ENCODE measurements at places on chromosomes 11 and 22. TPM values are rescaled to one million over a fixed set of nuclear protein-coding genes. Genes with fewer than 3 reads are reported as not detected.
A peak's percentile ranks its signal among the peaks of the same experiment; 100 is the strongest.

The MS4A15 gene
- total RNA-seq = not detected

DNA sequence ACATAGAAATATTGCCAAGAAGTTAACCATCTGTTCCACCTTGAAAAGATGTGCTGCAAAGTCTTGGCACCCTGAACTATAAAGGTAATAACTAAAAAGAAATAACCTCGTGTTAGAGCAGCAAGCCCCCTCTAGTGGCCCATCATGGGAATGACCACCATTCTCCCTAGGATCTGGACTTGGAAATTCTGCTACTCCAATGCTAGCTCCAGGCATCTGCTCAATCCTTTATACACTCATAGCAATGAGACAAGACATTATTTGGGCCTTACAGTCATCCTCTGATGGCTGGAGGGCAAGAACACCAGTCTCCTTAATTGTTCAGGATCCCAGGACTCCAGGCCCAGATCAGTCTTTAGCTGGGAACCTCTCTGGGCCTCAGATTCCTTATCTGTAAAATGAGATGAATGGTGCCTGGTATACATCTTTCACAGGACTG is 76.0 kb downstream of the CWC15 start:
- DNase-seq = peak; percentile 40

DNA sequence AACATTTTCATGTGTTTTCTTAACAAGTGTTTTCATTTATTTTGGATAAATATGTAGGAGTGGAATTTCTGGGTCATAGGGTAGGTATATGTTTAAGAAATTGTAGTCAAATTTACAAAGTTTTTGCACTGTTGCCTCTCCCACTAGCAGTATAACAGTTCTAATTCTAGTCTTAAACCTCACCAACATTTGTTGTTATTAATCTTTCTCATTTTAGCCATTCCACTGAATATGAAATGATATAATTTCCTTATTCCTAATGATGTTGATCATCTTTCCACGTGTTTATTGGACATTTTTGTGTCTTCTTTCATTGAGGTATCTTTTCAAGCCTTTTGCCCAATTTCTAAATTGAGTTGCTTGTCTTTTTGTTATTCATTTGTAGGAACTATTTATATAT is 62.0 kb downstream of the C11orf91 start:
- DNase-seq = no peak

DNA sequence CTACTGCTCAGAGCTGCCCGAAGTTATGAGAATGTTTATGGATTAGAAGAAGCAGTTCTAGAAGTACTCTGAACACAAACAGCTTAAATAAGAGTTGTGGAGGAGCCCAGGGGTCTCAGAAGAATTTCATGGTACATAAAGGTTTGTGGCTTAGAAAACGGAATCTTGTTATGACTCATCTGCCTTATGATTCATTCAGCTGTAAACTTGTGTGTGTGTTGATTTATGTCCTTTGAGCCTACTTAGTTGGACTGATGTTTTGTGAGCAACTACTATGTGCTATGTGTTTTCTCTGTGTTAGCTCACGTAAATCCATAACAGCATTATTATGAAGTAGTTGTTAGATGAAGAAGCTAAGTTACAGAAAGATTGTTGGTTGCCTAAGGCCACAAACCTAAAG is 203.7 kb downstream of the PGR start:
- DNase-seq = no peak

- DNase-seq = no peak
Observed at GRCh38 chr11:86696004-86696403, 23.6 kb upstream of the ME3 start.

DNA sequence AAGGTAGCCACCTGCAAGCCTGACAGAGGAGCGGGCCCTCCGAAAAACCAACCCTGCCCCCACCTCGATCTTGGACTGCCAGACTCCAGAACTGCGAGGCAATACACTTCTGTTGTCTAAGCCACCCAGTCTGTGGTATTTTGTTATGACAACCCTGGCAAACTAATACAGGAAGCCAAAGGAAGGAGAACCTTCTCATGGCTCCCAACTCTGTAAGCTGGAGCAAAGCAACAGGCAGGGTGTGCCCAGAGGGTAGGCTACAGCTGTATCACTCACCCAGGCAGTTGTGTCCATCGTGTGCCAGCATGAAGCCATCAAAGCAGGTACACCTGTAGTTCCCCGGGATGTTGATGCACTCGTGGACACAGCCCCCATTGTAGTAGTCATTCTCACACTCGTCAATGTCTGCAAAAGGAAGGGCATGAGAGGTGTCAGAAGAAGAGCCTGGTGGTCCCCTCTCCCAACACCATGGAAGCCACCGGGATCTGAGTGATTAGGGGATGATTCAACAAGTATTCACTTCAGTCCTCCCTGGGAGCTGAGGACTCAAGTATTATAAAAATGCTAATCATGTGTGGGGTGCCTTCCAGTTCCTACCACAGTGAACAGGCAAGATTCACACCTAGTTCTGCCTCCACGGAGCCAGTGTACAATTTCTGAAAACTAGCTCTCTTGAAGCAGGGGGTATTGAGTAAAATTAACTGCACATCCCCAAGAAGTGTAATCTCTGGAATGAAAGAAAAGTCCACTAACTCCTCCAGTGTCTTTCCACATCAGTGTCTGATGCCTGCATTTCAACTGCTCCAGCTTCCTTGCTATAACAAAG is 23.3 kb downstream of the SCUBE1 start:
- DNase-seq = no peak
